NCI-H146 (cell line): ENCODE measurements at places on chromosomes 4 and X.

DNA sequence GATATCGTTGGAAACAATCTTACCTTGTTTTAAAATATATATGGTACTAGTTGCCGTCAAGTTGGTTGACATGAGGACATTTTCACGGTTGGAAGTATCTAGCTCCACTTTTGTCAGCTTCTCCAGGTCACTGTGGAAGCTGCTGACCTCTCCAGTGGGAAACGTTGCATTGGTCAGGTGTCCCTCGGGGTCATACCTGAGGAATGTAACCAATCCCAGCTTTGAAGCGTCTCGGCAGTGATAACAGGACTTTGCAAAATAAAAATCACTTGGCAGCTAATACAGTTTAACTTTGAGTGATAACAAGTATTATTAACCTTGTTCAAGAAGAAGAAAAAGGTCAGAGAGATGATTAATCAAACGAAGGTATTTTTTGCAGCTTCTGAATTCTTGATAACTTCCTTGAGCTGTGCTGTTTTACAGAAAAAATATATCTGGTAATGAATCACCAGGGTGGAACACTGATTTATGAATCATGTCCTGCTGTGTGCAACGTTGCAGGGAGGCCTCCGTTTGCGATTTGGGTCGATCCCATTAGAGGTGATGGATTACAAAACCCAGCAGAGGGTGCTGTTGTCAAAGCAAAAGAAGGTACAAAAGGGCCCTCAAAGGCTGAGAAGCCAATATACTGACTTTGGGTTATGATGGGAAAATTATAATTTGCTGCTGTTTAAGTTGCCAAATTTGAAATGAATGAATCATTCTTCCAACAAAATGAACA, 60.1 kb downstream of the SH2D1A start:
- peak; percentile 81 for DNase-seq

GRCh38 chrX:150049647-150050046, 111.4 kb upstream of the EOLA2 start:
- no peak for DNase-seq

DNA sequence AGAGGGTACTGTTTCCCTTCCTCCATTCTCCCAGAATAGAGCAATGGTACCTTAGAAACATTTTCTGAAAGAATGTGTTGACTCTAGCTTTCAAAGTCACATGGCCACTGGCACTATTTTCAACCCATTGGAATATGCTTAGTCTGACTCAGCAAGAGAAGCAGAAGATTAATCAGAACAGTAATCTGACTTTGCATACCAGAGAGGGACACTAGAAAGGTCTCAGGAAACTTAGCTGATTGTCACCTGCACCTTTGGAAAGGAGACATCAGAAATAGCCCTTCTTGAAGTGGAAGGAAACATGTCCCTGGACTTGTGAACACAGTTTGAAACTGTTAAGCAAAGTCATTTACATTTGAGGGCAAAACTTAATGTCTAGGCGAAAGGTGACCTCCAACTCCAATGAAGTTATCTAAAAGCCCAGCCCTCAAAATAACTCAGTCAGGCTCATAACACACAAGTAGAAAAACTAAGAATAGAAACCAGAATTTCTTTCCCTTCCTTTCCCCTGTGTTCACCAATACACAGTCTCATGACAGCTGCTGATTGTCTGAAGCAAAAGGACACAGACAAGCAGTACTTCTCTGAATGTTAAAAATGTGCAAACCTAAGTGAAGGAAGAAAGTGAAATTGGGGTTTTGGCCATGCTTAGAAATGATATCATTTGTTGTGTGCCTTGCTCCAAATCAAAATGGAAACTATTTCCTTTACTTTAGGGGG, 270.8 kb downstream of the GRIA3 start:
- no peak for DNase-seq

- DNase-seq = no peak
Measured at GRCh38 chr4:119093042-119093827, 42.4 kb upstream of the MYOZ2 start.

GRCh38 chr4:37990731-37991245, 30.6 kb downstream of the PTTG2 start:
- no peak for DNase-seq

DNA sequence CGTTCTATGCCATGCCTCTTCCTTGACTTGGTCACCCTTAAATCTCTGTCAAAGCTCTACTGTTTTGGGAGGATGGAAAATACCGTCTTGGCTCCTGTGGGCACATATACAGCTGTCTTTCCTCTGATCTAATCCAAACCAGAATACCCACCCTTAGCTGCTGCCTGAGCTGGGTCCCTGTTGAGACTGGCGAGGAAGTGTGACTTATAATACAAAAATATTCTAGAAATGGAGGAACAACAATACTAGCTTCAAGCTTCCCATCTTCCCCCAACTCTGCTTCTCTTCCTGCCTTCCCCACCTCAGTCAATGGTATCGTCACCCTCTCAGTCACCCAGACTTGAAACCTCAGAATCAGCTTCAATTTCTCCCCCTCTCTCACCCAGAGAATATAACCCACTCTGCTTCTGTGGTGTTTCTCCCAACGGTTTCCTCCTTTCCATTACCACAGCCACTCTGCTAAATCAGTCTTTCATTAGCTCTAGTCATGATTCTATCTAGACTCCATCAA, 599 bp upstream of the IL2RG start:
- no peak for DNase-seq

DNA sequence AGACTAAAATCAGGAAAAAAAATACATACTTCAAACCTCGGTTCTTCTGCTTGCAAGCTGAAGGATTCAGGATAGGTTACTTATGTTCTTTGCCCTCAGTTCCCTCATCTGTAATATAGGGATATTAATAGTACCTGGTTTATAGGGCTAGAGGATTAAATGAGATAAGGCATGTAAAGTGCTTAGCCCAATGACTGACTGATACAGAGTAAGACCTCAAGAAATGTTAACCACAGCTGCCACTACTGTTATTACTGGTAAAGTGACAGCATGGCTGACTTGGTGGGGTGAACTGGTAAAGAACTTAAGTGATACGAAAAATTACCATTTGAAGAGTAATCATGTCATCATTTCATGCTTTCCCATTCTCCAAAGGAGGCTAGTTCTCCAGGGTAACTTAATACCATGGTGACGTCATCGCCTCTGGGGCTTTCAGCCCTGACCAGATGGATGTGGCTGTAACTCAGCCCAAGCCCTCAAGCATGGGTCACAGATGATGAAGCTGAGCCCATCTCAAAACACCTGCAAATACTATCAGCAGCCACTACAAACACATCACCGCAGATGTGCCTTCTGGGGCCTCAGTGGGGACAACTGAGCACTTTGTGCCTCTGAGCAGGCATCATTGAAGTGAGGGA, 44.5 kb upstream of the SCML1 start:
- peak; percentile 68 for DNase-seq

GRCh38 chrX:150919401-150919800, 20.9 kb upstream of the CD99L2 start:
- no peak for DNase-seq

GRCh38 chr4:179768996-179769395, 2326.8 kb upstream of the AGA start:
- DNase-seq = no peak

DNA sequence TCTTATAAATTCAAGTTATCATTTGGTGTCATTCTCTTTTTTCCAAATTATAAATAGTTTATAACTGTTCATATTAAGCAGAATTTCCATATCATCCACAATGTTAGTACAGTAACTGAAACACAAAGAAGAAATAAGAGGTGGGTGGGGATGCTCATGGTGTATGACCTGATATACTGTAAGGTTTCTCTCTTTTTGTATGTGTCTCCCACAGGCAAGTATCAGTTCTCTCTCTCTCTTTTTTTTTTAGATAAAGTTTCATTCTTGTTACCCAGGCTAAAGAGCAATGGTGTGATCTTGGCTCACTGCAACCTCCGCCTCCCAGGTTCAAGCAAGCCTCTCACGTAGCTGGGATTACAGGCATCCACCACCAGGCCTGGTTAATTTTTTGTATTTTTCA, 43.7 kb upstream of the UGT2A3 start:
- DNase-seq = no peak

DNA sequence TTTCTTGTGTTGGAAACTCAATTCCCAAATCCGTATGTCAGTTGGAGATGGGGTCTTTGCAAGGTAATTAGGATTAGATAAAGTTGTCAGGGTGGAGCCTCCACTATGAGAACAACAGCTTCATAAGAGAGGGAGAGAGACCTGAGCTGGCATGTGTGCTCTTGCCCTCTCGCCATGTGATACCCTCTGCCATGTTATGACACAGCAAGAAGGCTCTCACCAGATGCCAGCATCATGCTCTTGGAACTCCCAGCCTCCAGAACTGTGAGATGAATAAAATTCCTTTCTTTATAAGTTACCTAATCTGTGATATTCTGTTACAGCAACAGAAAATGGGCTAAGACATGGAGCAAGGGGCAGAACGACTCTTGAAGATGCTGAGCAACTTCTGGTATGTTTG, 201.9 kb upstream of the BOD1L1 start:
- no peak for DNase-seq

GRCh38 chr4:87838890-87839591, 6.3 kb downstream of the MEPE start:
- no peak for DNase-seq

DNA sequence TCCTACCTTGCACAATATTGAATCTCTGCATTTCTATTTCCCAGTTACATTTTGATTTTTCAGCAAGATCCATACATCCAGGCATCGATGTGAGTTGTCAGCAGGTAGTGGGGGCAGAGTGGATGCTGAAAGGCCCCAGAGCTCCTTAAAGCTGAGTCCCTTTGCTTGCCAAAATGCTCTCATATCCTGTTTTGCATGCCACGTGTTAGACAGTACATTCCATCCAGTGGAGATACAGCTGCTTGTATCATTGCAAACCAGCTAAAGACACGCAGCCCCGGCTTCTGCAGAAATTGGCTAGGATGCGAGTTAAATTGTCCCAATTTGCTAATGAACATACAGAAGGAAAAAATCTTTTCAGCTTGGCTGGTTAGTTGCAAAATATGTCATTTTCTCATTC, 179.6 kb upstream of the MXRA5 start:
- no peak for DNase-seq

DNA sequence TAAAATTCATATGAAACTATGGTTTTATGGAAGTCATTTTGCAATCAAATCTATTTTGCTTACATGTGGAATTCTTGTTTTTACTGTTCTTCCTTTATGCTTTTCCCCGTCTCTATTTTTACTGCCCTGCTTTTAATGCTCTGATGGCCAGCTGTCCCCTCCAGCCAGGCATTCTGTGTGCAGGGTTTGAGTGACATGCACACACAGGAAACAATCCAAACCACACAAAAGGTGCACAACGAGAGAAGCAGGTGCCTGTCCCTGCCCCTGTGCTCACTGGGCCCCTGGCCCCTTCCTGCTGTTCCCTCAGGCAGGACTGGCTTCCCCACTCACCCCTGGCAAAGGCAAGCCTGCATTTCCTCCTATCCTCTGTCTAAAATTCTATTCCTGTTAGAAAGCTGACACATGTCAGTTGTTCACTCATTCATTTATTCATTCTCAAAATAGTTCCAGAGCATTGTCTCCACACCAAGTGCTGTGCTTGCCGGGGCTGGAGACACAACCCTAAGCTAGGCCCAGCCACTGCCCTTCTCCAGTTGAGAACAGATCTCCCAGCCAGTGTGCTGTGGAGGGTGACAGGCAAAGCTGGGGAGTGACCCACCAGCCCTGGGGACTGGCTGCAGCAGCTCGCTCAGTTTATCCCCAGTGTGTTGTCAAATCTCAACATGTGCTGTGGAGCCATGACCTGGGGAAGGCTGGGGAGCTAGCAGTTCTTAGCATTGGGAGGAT, 346.3 kb downstream of the FBXW7 start:
- peak; percentile 91 for DNase-seq

DNA sequence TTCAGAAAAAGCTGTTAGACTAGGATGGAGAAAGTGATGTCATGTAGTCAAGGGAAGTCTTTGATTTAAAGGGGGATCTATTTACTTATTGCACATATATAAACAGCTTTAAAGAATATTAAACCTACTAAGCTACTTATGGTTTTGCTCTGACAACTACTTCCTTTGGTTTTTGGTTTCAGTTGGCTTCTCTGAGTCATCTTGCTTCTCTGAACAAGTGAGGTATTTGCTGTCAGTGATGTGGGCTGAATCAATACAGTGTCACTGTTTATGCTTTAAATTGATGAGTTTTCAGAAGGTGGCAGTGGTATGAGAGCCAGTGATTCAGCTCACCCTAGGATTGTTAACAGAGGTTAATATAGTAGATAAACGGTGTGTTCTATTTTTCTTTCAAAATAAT, 75.1 kb downstream of the CEP44 start:
- no peak for DNase-seq

DNA sequence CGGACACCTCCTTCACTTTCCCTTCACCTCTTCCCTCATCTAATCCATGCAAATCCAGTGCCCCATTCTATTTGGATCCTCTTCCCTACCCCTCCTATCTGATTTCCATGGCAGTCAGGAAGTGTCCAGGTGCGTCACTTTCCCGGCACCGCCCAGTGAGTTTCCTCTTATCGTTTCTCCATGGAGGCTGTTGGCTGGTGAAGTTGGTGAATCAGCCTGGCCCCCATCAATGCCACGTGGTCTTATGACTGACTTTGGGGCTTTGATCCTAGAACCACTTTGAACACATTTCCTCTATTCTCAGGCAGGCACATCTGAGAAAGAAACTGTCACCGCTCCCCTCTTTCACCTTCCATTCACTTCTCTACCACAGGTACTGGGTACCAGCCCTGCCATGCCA, 137.8 kb downstream of the CEP135 start:
- DNase-seq = no peak
